ENCODE measurements at places on chromosomes 13 and 19.
A peak's percentile ranks its signal among the peaks of the same experiment; 100 is the strongest.

DNA sequence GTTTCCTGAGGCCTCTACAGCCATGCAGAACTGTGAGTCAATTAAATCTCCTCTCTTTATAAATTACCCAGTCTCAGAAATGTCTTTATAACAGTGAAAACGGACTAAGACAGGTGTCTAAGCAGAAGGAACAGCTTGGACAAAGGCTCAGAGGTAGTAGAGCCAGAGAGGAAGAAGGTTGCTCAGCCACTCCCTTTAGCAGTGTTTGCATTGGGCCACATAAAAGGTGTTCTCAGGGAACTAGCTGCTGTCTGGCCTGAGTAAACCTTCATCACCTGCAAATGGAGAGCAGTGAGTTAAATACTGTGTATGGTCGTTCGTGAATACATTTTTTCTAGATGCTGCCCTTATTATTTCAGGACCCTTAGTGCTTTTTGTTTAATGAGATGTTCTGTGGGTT, 383.4 kb downstream of the EFNB2 start:
- DNase-seq = no peak

DNA sequence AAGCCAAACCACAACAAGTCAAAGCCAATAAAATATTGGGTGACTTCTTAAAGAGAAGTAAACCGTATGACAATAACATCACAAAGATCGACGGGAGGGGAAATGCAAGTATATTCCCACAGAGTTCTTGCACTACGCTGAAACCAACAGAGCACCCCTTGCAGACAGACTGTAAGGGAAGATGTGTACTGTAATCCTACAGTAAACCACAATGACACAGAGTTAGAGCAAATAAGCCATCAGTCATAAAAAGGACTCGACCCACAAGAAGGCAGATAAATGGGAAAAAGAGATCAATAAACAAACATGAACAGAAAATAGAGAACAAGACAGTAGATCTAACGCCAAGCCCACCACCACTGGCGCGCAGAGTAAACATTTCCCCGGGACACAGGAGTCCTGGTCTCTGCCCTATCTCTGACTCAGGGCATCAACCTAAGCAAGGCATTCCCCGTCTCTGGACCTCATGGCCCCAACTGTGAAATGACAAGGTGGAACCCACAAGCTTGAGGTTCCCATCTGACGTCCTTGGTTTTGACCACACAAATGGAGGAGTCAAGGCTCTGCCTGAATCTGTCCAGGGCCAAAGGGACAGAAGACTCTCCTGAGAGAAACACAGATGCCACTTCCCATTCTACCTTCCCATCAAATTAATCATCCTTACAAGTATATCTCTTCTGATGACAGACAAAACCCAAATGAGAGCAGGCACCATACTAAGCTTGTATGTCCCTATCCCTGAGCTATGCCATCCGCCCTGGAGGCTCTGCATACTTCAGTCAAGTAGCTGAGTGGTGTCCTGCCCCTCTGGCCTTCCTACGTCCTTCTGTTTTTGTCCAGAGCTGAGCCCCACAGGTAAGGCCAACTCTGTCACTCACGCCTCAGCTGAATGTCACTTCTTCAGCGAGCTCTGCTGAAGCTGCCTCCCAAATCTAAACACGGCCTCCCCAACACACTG, 15.0 kb downstream of the SAFB2 start:
- no peak for DNase-seq

- no peak for DNase-seq
Measured at GRCh38 chr13:38496917-38497316, 147.3 kb downstream of the UFM1 start.

GRCh38 chr13:21047087-21047486, 14.3 kb downstream of the LATS2 start:
- DNase-seq = no peak

- DNase-seq = peak; percentile 48
Measured at GRCh38 chr13:74287724-74288169, 153.5 kb upstream of the KLF12 start.

GRCh38 chr19:2227415-2228156, 8.5 kb downstream of the PLEKHJ1 start:
- DNase-seq = no peak

GRCh38 chr13:58151452-58151851, 519.9 kb downstream of the PCDH17 start:
- no peak for DNase-seq

- DNase-seq = no peak
Measured at GRCh38 chr13:110233181-110233950, 73.6 kb downstream of the COL4A1 start.

DNA sequence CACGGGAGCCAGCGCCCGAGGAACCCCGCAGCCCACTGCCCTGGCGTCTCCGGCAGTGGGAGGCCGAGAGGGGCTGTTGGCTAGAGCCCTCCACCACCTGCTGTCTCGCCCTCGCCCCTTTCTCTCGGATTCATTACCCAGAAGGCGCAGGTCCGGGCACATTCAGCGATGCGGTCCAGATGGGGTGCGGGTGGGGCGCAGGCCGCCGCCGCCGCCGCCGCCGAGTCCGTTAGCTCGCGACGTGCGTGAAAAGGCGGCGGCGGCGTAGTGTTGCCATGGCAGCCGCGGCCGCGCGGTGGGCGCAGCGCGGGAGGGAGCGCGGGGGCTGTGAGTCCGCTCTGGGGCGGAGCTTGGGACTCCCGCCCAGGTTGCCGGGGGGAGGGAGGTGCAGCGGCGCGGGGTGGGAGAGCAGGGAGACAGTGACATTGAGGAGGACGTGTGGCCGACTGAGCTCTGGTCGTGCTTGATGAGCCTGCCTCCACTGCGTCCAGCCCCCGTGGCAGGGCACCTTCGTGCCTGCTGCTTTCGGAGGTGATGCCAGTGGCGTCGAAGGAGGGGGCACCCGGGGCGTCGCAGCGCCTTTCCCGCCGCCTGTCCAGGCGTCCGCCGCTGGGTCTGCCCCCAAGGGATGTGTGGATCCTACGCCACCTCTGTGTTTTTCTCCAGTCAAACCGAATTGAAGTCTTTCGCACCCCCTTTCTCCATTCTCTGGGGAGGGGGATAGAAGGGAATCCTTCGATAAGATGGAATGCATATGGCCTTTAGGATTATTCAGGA, at the start of gene KATNAL1:
Gene KATNAL1, minus strand, starts transcription at position 358 of the 777 bp plus-strand sequence. CDS start 23,774 bp downstream, outside the sequence.
- peak; percentile 90 for DNase-seq

DNA sequence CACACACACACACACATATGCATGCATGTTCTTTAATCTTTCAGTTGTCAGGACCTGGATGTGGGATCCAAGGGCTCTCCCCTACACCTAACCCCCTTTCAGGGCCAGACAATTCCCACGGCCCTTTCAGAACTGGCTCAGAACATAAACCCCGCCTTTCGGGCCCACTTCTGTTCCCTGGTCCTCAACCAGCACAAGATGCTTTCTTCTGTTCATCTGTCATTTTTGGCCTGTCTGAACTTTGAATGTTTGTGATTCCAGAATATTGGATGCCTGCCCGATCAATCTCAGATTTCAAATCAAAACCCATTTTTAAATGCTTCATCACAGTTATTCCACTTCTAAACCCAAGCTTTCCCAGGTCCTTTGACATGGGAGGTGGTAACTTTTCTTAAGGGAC, 167.3 kb downstream of the USP12 start:
- DNase-seq = no peak

GRCh38 chr13:33207615-33207961, 78.0 kb downstream of the STARD13 start:
- DNase-seq = no peak

Data from hypothalamus (tissue), 51 donors.